ENCODE measurements at places on chromosomes 11 and 22.

DNA sequence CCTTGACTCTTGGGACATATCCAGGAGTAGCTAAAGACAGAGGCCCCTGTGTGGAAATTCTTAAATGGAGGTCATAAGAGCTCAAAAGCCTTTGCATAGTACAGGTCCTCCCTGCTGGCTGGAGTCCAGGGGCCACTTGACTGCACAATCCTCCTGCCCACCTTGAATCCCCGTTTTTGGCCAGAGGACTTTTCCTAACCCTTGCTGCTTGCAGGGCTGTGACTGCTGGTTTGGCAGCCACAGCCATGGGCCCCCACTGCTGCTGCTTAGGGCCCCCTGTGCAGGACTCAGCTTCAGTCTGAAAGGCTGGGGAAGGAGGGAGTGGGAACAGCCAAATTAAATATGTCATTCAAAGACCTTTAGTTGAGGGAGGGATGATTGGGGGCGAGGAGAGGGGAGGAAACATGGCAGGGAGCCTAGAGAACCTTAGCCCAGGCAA, 33.4 kb downstream of the ARHGAP1 start:
- DNase-seq = no peak

DNA sequence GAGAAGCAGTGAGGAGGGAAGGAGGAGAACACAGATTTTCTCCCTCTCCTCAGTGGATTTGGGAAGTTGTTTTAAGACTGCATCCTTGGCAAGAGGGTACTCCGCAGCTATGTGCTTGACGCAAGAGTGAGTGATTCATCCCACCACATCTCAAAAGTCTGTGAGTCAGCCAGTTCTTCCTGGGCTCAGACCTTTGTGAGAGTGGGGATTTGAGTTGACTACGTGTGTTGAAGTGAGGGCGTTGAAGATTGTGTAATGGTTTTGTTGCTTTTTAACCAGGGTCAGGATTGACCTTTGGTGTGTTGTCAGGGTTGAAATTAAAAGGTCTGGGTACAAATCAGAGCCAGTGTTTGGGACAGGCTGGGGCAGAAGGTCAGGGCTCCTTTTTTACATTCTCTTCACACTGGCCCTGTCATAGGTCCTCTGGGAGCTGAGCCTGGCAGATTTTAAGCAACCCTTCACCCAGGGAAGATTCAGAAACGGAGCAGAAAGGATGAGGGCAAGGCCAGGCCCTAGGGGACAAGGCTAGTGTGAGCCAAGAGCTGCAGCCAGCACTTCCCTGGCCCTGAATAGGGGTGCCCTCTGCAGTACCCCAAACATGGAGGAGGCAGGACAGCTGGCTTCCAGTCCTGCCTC, 4.2 kb upstream of the C11orf86 start:
- DNase-seq = no peak

DNA sequence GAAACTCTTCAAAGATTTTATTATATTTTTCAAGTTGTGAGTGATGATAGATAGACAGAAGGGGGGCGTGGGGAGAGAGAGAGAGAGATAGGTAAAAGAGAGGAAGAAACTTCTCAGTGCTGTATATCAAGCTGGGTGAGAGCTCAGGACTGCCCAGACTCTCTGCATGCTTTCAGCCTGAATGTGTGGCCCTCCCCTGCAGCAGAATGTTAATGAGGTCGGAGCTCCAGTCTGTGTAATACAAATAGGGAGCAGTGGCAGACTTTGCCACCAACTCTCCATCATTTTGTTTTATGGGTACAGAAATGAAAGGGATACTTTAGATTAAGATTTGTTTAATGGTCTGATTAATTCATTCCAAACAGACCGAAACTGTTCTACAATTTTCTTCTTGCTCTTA, 752.8 kb downstream of the OPCML start:
- DNase-seq = peak; percentile 22

DNA sequence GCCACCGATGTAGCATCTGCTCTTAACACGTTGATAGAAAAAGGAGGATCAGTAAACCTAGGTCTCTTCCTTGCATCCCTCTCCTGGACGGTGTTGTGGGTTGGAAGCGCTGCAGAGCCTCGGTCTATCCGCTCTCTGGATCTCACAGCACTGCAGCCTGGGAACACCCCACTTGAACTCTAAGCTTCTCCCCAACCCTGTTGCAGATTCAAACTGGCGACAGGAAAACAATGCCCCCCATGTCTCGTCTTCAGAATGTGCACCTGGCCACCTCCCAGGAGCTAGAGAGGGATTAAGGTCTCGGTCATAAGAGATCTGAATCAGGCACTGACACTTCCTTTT, 454 bp downstream of the TMEM218 start:
- DNase-seq = peak; percentile 18

GRCh38 chr11:117816846-117817367, 7.6 kb downstream of the FXYD2 start:
- DNase-seq = no peak

- peak; percentile 57 for DNase-seq
Observed at GRCh38 chr11:128686021-128686741, 7.7 kb upstream of the FLI1 start.

- DNase-seq = no peak
Observed at GRCh38 chr22:19656541-19657251, 57.6 kb upstream of the SEPTIN5 start.

- DNase-seq = peak; percentile 33
Observed at GRCh38 chr11:1231396-1232020, 8.6 kb downstream of the MUC5B start.

Measured in iPS-NIHi11 (cell line).